ENCODE measurements at places on chromosomes 3 and 15. TPM values are rescaled to one million over a fixed set of nuclear protein-coding genes. Genes with fewer than 3 reads are reported as not detected.

The LOXL1 gene
- 17.1 TPM for total RNA-seq

GRCh38 chr3:56899851-56900250 lies 98.1 kb upstream of the ARHGEF3 start:
- no peaks in the 10 kb centered on the region for H3K27me3 ChIP-seq
- no peak for DNase-seq
- H3K36me3 ChIP-seq, result peaks cover 1% of the 10 kb centered on the region
- no peak overlapping the region for H3K27ac ChIP-seq
- H3K4me1 ChIP-seq, result no peaks in the 10 kb centered on the region

The GLDN gene
- total RNA-seq, result 0.18 TPM

The FOXL2 gene
- total RNA-seq, result 0.09 TPM

The C3orf22 gene
- total RNA-seq, result 0.44 TPM

DNA sequence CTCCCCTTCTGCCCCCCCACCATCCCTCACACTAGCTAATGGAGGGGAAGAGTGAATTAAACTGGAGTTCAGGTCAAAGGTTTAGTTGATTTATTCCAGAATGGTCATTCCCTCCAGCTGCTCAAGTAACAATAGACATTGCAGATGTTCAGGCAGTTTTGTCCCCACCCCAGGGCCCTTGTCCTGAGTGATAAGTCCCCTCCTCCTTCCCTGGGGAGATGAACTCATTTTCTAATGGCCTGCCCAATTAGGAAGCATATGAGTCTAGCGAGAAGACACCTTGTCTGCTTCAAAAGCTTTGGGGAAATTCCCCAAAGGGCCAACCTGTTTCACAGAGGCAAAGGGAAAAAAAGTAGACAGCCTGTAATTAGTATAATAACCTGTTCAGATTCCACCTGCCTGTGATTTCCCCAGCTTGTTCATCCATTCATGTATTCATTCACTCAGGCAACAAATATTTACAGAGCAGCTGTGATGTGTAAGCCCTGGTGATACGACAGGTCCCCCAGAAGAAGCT lies 165.3 kb downstream of the SHQ1 start:
- H3K27ac ChIP-seq, result peak overlapping the region; percentile 67
- peak overlapping the region; percentile 13 for H3K4me3 ChIP-seq
- H3K36me3 ChIP-seq, result no peaks in the 10 kb centered on the region
- no peak for DNase-seq
- H3K27me3 ChIP-seq, result no peaks in the 10 kb centered on the region
- H3K4me1 ChIP-seq, result peaks cover 34% of the 10 kb centered on the region

DNA sequence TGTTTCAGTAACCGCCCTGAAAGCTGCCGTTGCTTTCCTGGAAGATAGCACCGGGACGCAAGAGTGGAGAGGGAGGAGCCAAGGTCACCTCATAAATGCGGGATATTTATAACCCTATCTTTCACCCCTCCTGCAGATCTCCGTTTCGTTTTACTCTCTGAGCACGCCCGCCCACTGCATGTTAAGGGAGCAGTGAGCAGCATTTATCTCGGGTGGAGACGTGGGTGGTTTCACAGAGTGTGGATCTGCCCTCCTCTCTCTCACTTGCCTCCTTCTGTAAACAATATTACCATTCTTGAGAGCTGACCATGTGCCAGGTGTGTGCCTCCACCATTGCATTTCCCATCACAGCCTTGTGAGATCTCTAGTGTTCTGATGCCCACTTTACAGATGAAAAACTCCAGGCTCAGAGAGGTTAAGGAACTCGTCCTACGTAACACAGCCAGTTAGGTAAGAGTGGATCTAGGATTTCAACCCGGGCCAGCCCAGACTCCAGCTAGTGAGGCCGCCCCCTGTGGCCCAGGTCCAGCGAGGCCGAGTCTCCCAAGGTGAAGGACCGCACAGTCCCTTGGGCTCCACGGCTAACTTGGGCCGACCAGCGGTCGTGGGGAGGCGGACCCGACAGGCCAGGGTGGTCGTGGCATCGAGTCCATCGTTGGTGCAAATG lies 16.9 kb upstream of the SEMA4B start:
- peaks cover 9% of the 10 kb centered on the region for H3K4me1 ChIP-seq
- H3K27me3 ChIP-seq, result peaks cover 3% of the 10 kb centered on the region
- H3K4me3 ChIP-seq, result peak overlapping the region; percentile 53
- DNase-seq, result no peak

The NR2F2 gene
- 40.3 TPM for total RNA-seq

DNA sequence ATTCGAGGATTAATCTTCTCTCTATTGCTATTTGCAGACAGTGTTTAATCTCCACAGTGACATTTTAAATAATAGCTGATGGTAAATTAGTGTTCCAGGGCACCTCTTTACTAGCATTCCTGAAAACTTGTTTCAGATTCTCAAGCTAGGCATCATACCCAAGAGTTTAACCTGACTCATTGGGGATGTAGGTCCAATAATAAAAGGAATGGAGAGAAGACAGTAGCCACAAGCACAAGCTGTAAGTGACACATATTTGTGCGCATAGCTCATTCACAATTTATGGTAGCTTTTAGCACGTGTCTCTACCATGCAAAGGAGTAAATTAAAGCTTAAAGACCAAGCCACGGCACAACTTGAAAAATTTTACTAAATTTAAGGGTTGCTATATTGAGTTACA lies 171.3 kb upstream of the FAM3D start:
- H3K27me3 ChIP-seq, result no peaks in the 10 kb centered on the region
- H3K27ac ChIP-seq, result no peak overlapping the region
- H3K4me1 ChIP-seq, result peaks cover 4% of the 10 kb centered on the region

GRCh38 chr3:79040701-79041100 lies 727.1 kb downstream of the ROBO1 start:
- no peaks in the 10 kb centered on the region for H3K36me3 ChIP-seq
- no peak for DNase-seq
- peaks cover 18% of the 10 kb centered on the region for H3K4me1 ChIP-seq
- H3K4me3 ChIP-seq, result no peak overlapping the region
- no peaks in the 10 kb centered on the region for H3K27me3 ChIP-seq

DNA sequence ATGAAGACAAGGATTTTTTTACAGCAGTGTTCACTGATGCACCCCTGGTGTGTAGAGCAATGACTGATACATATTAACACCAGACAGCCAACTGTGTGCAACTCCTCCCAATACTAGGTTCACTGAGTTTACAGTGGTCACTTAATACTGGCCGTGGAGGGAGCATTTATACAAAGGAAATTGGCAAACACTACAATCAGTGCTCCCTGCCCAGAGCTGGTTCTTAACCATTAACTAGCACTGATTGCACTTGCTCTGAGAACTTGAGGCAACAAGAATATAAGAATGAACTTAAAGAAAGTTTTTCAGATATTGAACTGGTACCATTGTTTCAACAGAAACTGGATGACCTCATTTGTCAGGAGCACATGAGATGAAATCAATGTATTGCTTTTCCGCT lies 110.6 kb downstream of the MAGI1 start:
- H3K27ac ChIP-seq, result peak overlapping the region; percentile 98
- no peaks in the 10 kb centered on the region for H3K27me3 ChIP-seq
- DNase-seq, result no peak

The ZNF620 gene
- total RNA-seq, result 26.2 TPM

GRCh38 chr3:125602752-125603649 lies 7.7 kb upstream of the OSBPL11 start:
- no peak for DNase-seq
- H3K36me3 ChIP-seq, result peaks cover 2% of the 10 kb centered on the region
- H3K4me3 ChIP-seq, result no peak overlapping the region
- H3K27ac ChIP-seq, result no peak overlapping the region
- no peaks in the 10 kb centered on the region for H3K27me3 ChIP-seq

- peaks cover 13% of the 10 kb centered on the region for H3K36me3 ChIP-seq
- peaks cover 14% of the 10 kb centered on the region for H3K4me1 ChIP-seq
- H3K4me3 ChIP-seq, result no peak overlapping the region
- peaks cover 13% of the 10 kb centered on the region for H3K27me3 ChIP-seq
Observed at GRCh38 chr3:171159024-171159821, 132.7 kb upstream of the SLC2A2 start.

DNA sequence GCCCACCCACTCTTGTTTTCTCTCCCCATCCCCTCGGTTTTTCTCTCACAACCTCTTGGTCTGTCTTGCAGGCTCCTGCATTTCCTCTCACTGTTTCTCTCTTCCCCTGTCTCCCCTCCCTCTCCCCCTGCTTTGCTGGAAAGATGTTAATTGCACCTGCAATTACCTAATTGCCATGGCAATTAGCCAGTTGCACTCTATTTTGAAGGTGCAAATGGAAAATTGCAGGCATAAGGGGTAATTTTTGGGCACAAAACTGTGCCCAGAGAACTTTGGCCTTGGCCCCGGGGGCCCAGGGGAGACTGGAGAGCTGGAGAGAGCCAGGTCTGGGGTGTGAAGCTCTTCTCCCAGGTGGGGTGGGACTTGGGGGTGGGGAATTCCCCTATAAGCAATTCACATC lies 164.5 kb upstream of the TLE3 start:
- no peaks in the 10 kb centered on the region for H3K36me3 ChIP-seq
- peaks cover 49% of the 10 kb centered on the region for H3K27me3 ChIP-seq
- H3K4me1 ChIP-seq, result peaks cover 3% of the 10 kb centered on the region
- DNase-seq, result no peak
- no peak overlapping the region for H3K27ac ChIP-seq
- H3K4me3 ChIP-seq, result no peak overlapping the region

- H3K4me1 ChIP-seq, result peaks cover 8% of the 10 kb centered on the region
- DNase-seq, result no peak
- H3K36me3 ChIP-seq, result no peaks in the 10 kb centered on the region
- H3K27ac ChIP-seq, result no peak overlapping the region
Observed at GRCh38 chr3:62965311-62965710, 90.1 kb upstream of the CADPS start.

The TMOD3 gene
- total RNA-seq, result 37.4 TPM

The TMEM158 gene
- 3.8 TPM for total RNA-seq

The GOLGA6B gene
- not detected for total RNA-seq

The SH2D7 gene
- total RNA-seq, result not detected

DNA sequence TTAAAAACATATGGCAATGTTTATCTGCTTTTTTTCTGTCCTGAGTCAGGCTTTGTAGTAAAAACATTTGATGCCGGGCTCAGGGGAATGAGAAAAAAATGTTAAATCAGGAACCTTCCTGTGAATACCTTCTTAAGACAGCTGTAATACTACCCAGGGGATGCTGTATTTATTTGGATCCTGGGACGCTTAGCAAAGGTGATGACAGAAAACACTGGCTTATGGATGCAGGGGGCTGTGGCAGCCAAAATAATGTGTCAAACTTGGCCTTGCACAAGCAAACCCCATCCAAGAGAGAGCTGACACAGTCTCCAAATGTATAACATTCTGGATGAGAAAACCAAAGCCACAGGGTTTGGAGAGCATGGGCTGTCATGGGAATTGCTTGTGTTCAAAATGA lies 438.2 kb upstream of the PROK2 start:
- H3K4me1 ChIP-seq, result no peaks in the 10 kb centered on the region
- peaks cover 2% of the 10 kb centered on the region for H3K27me3 ChIP-seq
- no peak overlapping the region for H3K4me3 ChIP-seq
- no peaks in the 10 kb centered on the region for H3K36me3 ChIP-seq
- no peak for DNase-seq
- no peak overlapping the region for H3K27ac ChIP-seq

The XIRP1 gene
- total RNA-seq, result 0.16 TPM
